ENCODE measurements at places on chromosomes 1 and 21.

- peak; percentile 43 for DNase-seq
These were observed 368.6 kb downstream of the USH2A start for GRCh38 chr1:216054600-216054999.

DNA sequence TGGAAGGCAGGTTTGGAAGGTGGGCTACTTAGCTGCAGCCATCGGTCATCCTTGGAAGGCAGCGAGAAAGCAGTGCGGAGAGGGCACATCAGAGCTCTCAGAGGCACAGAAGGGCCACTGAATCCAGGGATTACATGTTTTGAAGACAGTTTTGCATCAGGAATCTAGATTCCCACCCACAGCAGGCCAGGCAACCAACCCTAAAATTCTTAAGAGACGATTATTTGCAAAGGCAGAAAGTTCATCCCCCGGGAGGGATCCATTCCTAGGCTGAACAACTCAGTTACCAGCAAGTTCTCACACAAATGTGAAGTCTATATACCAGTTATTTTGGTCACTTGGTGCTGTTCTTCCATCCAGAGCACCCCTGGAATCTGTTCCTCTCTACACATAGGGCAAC is 457.3 kb upstream of the VAMP3 start:
- DNase-seq: no peak

- no peak for DNase-seq
These were observed 17.7 kb downstream of the PLCH2 start for GRCh38 chr1:2493691-2494322.

- no peak for DNase-seq
These were observed 35.0 kb downstream of the UCK2 start for GRCh38 chr1:165862448-165862847.

DNA sequence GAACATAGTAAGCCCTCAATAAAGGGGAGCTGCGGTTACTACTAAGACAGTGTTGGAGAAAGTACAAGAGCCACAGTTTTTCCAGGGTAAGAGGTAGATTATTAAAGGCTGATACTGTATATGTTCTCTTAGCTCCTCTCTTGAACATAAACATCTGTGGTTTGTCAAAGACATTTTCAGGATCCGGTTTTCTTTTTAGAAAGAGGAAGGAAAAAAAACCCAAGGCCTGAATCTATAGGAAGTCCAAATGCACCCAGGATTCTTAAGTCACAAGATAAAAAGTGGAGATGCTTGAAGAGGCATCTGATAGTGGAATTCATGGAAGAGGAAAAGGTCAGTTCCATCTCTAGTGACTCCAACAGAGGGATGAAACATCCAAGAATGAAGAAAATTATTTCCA is 24.6 kb upstream of the SLC45A3 start:
- no peak for DNase-seq

DNA sequence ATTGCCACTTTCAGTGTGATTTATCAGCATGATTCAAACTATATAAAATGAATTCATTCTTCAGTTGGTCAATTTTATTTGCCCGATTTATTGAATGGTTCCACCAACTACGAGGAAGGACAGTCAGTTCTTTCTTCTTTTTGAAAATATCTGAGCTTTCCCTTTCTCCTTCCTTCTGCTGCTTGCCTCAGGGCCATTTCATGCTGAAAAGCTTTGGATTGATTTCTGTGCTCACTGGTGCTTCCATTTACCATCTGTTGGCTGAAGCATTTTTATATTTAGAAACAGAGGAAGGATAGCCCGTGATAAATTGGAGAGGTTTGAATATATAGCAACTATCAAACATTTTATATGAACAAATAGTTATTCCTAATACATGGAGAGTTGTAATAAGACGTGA is 68.9 kb upstream of the ADAMTS5 start:
- peak; percentile 32 for DNase-seq

- no peak for DNase-seq
These were observed 57.1 kb downstream of the TNFSF18 start for GRCh38 chr1:172993640-172994039.

DNA sequence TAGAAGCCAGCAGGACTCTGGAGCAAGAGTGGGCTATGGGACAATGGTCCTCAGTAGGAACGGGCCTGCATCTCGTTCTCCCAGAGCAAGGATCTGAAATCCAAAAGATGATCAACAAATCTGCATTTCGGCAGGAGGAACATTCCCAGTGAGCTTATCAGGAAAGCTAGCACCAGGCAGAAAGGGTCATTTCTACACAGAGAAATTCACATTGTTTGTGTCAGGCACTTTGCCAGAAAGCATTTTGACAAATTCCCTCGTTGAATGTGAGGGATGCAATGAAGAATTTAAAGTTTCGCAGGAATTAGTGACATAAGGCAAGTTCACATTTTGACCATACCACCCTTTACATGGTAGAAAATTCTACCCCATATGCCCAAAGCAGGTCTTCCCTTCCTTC is 31.6 kb upstream of the ETS2 start:
- DNase-seq: no peak

GRCh38 chr1:163085041-163085903 is 16.1 kb downstream of the RGS4 start:
- DNase-seq: no peak

GRCh38 chr1:84797603-84798002 is 95.4 kb downstream of the LPAR3 start:
- DNase-seq: no peak

DNA sequence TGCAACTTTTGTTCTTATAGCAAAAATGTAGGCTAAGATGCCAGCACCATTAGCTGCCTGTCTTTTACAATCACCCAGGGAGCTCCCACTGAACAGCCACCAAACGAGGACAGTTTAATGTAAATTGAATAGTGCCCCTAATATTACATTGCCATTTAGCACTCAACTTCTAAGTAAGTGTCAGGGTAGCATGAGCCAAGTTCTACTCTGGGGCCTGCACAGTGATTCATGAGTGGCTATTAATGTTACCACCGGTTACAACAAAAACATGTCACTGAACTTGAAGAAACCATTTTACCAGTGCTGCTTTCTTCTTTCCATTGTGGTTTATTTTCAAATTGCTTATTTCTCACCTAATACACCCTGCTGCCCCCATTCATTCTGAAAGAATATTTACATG is 295.6 kb upstream of the RRP15 start:
- DNase-seq: no peak

DNA sequence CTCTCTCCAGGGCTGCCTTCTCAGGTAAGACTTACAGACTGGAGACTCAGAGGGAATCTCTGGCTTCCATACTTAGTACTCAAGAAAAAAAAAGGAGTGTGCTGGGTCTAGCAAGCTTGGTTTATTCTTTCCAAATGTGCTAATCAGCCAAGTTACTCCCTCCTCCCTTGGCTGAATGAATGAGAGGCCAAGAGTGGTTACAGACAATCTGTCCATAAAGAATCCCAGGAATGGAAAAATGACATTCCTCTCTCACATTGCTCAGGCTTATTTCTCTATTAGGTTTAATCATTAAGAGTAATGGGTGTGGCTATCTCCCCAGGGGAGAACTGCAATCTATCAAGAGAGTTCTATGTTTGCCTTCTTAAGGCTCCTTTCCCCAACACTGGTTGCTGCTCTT is 547.3 kb upstream of the PLXNA2 start:
- DNase-seq: no peak

DNA sequence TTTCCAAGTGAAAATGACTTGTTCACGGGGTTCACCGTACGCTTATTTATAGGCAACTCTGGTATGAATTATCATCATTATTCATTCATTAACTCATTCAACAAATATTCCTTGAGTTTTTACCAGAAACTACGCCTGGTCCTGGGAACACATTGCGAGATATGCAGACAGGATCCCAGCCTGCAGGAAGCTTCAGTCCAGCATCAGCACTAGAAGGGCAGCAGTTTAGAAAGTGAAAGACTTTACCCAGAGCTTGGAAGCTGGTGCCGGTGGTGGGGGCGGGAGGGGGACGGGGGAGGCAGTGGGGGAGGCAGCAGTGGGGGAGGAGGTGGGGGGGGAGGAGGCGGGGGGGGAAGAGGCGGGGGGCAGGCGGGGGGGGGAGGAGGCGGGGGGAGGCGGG is 55.9 kb downstream of the SETD4 start:
- no peak for DNase-seq

GRCh38 chr1:63662056-63662836 is 69.0 kb downstream of the PGM1 start:
- no peak for DNase-seq

GRCh38 chr1:207841293-207841692 is 69.6 kb downstream of the CD34 start:
- no peak for DNase-seq

- DNase-seq: no peak
These were observed 16.1 kb upstream of the CHI3L1 start for GRCh38 chr1:203202431-203203245.

DNA sequence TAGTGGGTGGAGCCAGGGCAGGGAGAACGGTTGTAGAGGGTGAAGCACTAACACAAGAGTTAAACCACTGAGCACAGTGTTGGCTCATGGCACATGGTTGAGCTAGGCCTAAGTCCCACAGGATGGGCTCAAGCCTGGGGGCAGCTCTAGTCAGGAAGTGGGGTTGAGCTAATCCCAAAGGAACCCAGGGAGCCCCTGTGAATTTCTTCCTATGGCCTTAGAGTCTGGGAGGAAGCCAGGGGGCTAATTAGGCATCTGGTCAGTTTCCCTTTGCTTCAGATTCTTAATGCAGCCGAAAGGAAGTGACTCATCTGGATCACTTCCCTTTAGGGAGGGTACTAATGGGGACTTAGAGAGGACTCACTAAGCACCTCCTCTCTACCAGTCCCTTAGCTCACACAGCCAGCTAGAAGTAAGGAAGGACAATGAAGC is 10.1 kb downstream of the CFAP45 start:
- no peak for DNase-seq

GRCh38 chr1:30618335-30618747 is 105.0 kb downstream of the MATN1 start:
- no peak for DNase-seq

DNA sequence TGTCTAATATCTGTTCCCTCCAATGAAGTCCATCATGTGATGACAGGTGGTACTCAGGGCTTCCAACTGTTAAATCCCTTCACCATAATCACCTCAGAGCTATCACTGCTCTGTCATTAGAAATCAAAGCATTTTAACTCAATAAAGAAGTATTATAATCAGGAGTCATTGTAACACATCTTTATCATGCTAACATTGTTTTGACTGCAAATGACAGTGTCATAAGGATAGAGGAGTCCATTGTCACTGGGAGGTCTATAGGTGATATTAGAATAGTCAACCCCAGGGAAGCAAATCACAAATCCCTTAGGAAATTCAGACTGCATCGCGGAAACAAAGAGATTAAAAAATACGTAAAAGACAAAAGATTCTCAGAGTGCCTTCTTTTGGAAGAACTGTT is 30.8 kb downstream of the LRRC53 start:
- no peak for DNase-seq

DNA sequence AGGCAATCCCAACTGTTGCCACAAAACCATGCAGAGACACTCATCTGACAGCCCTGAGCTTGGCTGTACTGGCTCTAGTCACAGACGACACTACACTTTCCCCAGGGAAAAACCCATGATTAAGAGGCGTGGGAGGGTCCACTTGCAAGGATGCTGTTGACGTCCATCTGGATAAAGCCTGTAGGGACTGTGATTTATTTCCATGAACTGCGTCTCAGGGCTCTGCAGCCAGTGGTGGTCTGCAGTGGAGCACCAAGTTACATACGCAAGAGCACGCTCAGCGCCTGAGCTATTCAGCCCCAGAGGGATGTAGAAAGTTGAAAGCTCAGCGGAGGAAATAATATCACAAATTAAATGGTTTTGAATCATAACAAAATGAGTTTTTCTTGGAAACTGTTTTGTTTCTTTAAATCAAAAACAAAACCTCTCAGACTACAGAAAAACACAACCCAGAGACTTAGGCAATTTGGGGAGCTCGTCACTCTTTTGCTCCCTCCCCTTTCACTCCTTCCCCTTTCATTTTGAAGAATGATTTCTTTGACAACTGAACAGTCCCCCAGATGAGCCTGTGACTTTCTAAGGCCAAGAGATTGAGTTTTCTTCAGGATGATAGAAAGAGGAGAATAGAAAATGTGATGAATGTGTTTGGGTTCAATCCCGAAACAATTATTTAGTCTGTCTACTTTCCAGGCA is 71.2 kb downstream of the NGF start:
- peak; percentile 16 for DNase-seq

DNA sequence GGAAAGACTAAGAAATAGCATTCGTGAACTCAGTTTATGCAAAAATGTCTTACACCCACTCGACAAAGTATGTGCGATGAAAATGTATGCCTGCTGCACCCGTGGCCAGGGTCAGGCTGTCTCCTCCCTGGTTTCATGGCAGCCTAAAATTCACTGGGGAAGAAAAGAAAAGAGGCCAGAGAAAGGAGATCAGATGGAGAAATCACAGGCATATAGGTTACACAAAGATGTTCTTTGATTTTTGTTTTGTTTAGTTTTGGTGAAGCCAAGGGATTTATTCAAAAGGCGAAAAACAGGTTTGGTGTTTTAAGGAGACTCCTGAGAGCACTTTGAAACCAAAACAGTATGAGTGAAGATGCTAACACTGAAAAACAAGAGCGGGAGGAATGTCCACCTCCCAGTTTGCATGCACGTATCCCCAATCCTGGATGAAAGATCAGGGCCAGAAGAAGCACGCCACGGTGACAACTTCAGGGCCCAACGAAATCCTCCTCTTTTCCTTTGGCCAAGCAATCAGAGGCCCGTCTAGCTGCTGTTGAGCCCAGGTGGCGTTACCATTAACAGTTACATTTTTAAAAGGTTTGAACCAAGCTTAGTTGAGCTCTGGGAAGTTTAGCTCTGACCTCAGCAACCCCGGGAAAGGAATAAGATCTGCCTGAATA is 992 bp upstream of the SSX2IP start:
- peak; percentile 55 for DNase-seq

- no peak for DNase-seq
These were observed 468.7 kb upstream of the B3GALT2 start for GRCh38 chr1:193654951-193655735.

GRCh38 chr1:145999321-146000024 is 3.1 kb upstream of the TXNIP start:
- no peak for DNase-seq

DNA sequence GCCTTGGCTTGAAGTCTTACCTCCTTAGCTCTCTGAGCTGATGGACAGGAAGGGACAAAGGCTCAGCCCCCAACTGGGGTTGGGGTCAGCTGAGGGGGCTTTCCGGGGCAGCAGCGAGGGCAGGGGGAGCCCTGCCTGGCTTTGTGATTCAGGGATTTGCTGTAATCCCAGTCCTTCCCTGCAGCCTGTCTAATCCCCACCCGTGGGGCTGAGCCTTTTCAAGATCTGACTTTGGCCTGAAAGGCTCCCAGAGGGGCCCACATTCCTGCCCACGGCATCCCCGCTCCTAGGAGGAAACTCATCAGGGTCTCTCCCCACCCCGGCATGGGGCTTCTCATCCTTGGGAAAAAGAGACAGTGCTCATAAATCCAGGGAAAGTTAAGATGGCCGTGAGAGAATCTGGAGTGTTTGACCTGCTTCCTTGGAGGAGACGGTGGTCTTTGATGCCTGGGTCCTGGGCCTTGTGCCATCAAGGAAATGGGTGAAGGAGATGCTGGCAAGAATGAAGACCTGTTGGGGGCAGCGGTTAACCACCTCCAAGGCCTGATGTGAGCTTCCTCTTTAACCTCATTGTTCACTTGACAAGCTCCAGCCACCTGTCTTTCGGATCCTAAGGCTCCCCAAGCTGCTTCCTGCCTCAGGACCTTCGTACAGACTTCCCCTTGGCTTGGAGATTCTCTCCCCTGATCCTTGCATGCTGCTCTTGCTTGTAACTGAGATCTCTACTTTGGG is 83.1 kb upstream of the WNT4 start:
- no peak for DNase-seq

Measured in retina (tissue), 1 donor.